Purkinje cell (primary cell): ENCODE measurements at places on chromosomes 3 and 15. TPM values are rescaled to one million over a fixed set of nuclear protein-coding genes. Genes with fewer than 3 reads are reported as not detected.

Gene TRH
- polyA plus RNA-seq = 0.40 TPM in 1 of 2 replicates, not detected in the other

Gene PPP2R3A
- 3.9 and 7.0 TPM in 2 replicates for polyA plus RNA-seq

Gene GOLGA6L10
- 0.42 and 1.0 TPM in 2 replicates for polyA plus RNA-seq

Gene TM4SF4
- polyA plus RNA-seq = not detected in 2 replicates

Gene SOX2
- 5.7 and 7.0 TPM in 2 replicates for polyA plus RNA-seq

Gene GOLGA8S
- polyA plus RNA-seq = 0.19 and 0.53 TPM in 2 replicates

Gene PP2D1
- not detected in 2 replicates for polyA plus RNA-seq

Gene AQP9
- not detected in 2 replicates for polyA plus RNA-seq
